ENCODE measurements at places on chromosomes 11 and 22. TPM values are rescaled to one million over a fixed set of nuclear protein-coding genes. Genes with fewer than 3 reads are reported as not detected.

GPR152 gene
- not detected for total RNA-seq

GRCh38 chr11:93972790-93973189 lies 48.4 kb upstream of the HEPHL1 start:
- DNase-seq = no peak

- DNase-seq = no peak
Observed at GRCh38 chr11:105152560-105152959, 13.0 kb upstream of the CARD18 start.

MMP3 gene
- total RNA-seq = not detected

TIRAP gene
- total RNA-seq = 8.4 TPM

FERMT3 gene
- total RNA-seq = 7.8 TPM

GRCh38 chr11:24478718-24479117 lies 18.1 kb upstream of the LUZP2 start:
- no peak for DNase-seq

PAMR1 gene
- total RNA-seq = 4.5 TPM

DNA sequence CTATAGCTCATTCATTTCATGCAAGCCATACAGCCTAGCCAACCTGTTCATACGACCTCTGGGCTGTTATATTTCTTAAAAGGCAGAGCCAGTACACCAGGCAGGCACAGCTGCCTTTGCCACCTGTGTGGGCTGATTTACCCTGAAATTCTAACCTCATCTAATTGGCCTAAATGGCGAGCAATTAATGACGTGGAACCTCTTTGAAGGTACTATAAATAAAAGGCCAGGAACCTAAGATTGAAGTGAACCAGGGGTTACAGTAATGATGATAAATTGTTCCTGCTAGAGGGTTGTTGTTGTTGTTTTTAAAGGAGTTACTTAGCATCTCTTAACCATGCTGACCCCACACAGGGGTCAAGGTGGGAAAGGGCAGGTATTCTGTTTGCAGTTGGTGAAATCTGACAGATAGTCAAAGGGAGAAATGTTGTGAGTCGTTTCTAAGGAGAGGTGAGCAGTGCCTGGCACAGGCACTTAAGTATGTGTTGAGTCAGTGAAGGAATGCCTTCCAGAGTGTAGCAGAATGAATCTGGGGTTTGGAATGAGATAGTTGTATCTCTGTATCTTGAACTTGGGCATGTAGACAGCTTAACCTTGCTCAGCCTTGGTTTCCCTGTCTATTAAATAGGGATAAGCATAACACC lies 213.5 kb upstream of the NAV2 start:
- no peak for DNase-seq

GRCh38 chr11:44470854-44471253 lies 94.6 kb upstream of the CD82 start:
- DNase-seq = peak; percentile 66

ATG2A gene
- total RNA-seq = 14.6 TPM

DNA sequence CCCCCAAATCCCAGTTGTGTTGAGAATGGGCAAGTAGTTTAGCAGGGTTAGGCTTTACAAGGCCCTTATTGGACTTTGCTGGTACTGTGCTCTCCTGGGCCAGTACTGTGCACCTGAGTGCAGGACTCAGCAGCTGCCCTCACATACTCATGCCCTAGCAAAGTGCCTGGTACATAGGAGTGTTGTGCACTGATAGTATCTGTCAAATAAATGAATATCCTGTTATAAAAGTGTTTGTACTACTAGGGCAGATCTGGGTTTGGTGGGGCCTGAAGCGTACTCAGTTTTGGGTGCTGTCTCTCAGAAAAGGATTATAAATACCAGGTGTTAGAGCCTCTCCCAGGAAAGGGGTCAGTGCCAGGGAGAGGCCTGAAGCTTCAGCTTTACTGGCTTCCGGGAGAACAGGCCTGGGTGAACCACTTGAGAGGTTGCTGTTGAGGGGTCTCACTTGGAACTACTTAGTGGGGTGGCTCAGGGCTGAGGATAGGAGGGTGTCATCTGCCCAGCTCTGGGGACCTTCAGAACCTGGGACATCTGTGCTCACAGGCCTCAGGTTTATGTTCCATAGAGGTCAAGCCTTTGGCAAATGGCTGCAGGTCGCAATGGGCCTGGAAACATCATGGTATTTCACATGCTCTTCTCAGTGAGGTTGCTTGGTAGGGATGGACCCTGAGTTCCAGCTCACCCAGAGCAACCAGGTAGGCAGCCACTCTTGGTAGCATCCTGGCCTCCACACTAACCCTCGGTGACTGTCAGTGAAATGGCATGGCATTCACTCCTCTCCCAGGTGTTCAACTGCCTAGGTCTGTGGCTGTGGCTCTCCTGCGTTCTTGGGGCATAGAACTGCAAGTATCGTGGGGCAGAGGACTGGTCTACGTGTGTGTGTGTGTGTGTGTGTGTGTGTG lies 106.1 kb downstream of the ZBTB16 start:
- DNase-seq = no peak

- peak; percentile 86 for DNase-seq
Observed at GRCh38 chr11:12914400-12914912, 94.7 kb upstream of the RASSF10 start.

DNA sequence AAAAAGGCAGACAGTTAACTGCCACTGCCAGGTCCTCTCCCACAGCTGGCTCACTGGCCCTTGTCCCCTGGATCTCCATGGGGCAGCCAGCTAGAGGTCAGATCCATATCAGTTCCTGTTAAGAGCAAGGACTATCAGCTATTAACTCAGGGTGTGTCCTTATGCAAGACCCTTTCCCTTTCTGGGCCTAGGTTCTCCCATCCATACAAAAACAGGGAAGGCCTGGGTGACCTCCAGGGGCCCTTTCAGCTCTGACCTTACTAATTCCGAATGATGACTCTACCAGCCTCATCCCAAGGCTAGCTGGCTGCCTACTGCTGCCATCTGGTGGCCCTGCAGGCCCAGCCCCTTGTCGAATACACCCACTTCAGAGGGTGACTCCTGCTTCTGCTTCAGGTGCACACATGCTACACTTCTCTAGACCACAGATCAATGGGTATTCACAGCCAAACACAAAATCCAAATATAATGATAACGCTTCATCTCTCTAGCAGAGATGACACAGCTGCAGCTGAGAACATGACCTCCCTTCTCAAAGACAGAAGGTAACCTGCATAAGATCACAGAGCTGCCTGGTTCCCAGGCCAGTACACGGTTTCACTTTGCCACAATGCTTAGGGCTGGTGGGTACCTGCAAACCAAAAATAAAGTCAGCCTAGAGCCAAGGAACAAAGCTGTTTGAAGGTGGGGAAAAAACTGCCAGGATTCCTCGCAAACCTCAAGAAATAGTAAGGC lies 34.1 kb downstream of the SERGEF start:
- DNase-seq = no peak
